Kidney tubule cell (primary cell): ENCODE measurements at places on chromosomes 7 and 10.

- DNase-seq: peak; percentile 6
These were observed 43.5 kb downstream of the VTI1A start for GRCh38 chr10:112490545-112490944.

DNA sequence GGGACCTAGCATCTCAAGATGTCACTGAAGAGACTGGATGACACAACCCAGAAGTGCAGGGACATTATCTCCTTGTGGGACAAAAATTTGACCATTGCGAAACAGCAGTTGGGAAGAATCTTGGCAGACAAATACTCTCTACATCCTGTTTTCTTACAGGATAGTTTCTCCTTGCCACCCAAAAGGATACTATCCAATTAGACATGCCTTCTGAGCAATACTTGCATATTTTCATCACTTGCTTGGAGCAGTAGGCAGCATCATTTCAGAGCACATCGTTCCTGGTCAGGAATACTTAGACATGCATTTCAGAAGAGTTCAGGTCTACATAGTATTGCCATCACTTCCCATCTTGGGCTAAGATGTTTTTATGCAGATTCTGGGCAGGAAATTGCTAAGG is 56.8 kb downstream of the FAS start:
- DNase-seq: no peak

DNA sequence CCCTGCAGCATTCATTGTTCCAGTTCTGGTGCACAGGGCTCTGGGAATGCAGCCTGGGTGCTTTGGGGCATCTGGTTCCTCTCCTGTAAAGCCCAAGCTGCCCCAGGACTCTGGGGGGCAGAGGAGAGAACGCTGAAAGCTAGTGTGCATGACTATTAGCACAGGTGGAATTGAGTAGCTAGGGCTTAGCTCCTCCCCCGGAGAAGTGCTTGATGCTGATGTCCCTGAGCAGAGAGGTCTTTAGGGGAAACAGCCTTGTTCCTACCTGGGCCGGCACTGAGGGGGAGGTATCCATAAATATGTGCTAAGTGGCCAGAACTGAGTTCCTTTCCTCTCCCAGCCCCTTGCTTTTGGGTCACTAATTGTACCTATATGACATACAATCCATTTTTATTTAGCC is 3.9 kb downstream of the ADCY1 start:
- DNase-seq: no peak

GRCh38 chr7:114659409-114660125 is 245.0 kb downstream of the FOXP2 start:
- no peak for DNase-seq

DNA sequence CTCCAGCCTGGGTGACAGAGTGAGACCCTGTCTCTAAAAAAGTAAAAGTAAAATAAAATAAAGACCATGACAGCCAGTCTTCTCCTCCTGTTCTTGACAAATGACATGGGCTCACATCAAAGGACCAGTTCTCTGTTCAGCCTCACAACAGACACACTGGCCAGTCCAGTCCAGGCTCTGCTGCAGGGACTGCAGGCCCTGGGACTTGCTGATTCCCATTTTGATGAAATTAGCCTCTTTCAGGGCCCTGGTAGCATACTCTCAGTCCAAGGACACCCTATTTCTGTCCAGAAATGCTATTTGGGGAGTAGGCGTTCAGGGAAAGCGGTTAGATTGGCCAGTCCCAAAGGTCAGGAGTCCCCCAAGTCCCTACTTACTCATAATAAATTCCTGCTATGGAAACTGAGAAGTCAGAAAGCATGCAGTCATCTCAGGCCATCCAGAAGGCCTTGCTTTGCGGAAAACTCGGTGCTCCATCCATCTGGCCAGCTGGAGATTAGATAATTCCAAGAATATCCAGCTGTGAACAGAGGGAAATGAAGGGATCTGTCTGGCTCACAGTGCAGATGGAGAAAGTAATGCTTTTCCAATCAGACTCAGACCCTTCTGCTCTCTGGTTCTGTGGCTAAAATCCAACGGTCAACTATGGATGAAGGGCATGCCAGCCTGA is 74.4 kb downstream of the RAB11FIP2 start:
- DNase-seq: no peak

GRCh38 chr7:27300421-27300820 is 57.8 kb downstream of the EVX1 start:
- DNase-seq: no peak

- no peak for DNase-seq
These were observed 102.8 kb downstream of the TACC2 start for GRCh38 chr10:122091722-122092121.

DNA sequence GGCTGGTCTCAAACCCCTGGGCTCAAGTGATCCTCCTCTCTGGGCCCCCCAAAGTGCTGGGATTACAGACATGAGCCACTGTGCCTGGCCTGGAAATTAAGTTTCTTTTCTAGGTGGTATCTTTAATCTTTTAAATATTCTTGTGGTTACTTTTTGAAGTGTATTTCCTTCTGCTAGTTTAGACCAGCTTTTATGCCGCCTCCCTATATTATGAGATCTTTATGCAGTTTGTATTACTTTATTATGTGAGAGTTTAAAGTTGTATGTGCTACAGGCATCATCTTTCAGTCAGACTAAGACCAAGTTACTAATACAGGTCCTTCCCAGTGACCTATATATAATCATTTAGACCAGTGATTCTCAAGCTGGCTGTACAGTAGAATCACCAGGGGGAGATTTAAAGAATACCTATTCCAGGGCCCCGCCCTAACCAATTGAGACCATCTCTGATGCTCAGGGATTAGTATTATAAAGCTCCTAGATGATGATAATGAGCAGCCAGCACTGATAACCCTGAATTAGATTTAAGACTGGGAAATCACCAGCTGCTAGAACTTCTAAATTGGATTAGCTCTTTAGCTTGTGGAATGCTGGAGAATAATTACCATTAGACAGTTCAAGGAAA is 11.3 kb downstream of the INPP5F start:
- no peak for DNase-seq

GRCh38 chr7:69599286-69599954 is 1.1 kb downstream of the AUTS2 start:
- no peak for DNase-seq

- DNase-seq: no peak
These were observed 423 bp downstream of the BAZ1B start for GRCh38 chr7:73521636-73522104.

DNA sequence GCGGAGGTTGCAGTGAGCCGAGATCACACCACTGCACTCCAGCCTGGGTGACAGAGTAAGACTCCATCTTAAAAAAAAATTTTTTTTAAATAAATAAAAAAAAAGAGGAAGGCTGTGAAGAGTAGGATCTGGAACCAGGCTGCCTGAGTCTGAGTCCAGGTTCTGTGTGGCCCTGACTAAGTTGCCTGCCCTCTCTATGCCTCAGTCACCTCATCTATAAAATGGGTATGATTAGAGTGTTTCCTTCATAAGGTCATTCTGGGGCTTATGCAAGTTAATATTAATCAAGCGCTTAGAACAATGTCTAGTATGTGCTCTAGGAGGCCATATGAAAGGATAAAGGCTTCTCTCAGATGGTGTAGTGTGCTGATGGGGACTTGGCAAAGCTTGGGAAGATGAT is 12.3 kb downstream of the COL26A1 start:
- no peak for DNase-seq

DNA sequence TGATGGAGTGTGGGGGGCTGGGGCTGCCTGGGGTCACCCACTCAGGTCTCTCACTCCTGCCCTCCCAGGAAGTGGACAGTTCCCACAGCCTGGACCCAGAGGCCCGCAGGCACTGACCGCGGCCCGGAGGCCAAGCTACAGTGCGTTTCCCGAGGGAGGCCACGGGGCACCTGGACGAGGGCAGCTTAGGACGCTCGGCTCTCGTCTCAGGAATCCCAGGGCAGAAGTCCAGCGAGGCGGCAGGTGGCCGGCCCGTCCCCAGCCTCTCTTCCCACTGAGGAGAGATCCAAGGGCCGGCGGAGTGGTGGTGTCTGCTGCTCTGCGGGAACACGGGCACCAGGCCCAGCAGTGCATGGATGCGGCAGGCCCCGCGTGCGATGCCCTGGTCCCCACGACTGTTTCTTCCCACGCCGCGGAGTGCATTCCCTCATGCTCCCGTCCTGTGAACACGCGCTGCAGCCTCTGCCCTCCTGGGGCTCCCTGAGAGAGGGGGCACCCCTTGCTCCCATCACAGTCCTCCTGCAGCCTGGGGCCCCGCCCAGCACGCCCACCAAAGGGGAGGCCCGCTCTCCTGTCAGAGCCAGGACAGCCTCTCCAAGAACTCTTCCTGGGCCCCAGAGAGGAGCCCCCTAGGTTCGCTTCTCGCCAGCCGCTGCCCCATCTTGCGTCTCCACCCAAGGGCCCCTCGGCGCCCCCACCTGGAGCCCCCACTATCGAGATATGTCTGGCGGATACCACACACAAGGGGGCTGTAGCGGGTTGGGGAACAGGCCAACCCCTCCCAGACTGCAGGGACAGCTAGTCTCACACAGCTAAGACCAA is 24.3 kb upstream of the GPR146 start:
- DNase-seq: no peak

DNA sequence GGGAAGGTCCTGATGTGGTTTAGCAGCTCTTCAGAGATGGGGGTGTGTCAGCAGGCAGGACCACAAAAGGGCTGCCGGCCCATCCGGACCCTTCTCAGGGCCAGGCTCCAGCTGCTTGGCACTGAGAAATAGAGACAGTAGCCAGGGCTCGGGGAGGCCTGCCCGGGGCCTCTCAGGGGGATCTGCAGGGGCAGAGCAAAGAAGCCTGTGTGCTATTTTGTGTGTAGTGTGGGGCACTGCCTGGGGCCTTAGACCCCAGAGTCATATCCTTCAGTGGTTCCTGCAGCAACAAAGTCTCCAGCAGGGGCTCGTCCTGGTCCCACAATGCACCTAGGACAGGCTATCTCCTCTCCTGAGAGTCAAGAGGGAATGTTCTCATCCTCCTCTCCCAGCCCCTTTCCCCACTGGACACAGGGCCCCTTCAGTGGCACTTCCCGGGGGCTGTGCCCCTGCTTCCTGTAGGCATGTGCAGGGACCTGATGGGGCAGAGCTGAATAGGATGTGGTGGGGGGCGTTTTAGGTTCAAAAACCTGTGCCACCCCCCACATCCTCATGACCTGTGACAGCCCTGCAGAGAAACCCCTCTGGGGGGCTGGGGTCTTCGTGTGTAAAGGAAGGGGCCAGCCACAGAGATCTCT is 159.5 kb upstream of the RHEB start:
- no peak for DNase-seq

DNA sequence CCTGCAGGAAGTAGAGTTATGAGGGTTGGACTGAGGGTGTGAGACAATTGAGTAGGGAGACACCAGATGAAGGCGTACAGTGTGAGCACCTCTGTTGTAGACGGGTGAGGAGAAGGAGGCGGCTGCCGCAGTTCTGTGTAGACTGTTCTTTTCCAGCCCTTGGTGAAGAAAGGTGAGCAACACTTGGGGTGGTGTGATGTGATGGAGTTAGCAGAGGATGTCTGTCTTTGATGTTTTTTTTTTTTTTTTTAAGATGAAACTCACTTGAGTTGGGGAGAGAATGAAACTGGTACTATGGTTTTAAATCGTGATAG is 42.8 kb upstream of the RNF216 start:
- DNase-seq: no peak

- no peak for DNase-seq
These were observed 145.6 kb upstream of the FAM20C start for GRCh38 chr7:46830-47140.

DNA sequence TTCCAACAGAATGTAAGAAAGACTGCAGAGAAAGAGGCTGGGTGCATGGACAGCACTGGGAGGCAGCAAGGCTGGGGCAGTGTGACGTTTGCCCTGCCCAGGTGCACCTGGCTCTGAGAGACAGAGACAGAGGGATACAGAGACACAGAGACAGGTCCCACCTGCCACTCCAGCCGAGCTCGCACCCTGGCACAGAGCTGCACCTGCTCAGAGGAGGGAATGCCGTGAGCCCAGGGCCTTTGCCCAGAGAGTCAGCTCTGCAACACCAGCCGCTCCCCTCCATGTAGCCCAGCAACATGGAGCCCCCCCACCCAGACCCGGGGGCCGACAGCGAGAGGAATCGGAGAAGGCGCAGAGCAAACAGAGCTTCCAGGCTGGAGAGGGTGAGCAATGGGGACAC is 35.3 kb upstream of the PROSER2 start:
- no peak for DNase-seq
